Activated T-cell treated with anti-CD3 and anti-CD28 coated beads, Interleukin-2, amount 50 U/mL, for 1 hour (primary cell): ENCODE measurements at places on chromosomes 7 and 10.

DNA sequence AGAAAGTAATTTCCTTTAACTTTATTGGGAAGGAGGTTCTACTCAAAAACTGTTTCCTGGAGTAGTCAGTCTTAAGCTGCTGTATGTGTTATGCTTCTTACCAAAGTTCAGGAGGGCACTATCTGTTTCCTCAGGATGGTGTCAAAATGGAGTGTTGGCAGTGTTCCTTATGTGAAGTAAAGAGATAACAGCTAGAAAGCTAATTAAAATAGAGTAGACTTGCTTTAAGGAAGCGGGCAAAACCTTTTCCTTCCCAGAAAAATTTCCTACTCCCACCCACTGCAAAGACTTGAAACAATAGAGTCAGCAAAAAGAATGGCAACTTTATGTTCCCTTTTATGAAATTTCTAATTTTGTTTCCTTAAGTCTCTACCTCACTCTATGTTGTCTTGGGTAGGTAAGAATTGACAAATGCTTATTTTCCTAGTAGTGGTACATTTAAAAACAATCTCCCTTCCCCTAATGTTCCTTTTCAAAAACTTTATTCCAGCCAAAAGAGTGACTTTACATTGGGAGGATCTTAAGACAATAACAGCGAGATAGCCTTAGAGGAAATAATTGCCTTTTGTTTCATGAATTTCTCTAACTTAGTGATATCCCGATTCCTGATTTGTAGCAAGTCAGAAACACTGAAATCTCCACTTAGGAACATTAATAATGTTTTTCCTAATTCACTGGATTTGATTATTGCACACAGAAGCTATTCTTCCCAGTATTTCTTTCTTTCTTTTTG, 26.5 kb upstream of the ENTPD1 start:
- no peak for DNase-seq

GRCh38 chr7:155206318-155207020, 91.2 kb upstream of the INSIG1 start:
- DNase-seq, result peak; percentile 43

DNA sequence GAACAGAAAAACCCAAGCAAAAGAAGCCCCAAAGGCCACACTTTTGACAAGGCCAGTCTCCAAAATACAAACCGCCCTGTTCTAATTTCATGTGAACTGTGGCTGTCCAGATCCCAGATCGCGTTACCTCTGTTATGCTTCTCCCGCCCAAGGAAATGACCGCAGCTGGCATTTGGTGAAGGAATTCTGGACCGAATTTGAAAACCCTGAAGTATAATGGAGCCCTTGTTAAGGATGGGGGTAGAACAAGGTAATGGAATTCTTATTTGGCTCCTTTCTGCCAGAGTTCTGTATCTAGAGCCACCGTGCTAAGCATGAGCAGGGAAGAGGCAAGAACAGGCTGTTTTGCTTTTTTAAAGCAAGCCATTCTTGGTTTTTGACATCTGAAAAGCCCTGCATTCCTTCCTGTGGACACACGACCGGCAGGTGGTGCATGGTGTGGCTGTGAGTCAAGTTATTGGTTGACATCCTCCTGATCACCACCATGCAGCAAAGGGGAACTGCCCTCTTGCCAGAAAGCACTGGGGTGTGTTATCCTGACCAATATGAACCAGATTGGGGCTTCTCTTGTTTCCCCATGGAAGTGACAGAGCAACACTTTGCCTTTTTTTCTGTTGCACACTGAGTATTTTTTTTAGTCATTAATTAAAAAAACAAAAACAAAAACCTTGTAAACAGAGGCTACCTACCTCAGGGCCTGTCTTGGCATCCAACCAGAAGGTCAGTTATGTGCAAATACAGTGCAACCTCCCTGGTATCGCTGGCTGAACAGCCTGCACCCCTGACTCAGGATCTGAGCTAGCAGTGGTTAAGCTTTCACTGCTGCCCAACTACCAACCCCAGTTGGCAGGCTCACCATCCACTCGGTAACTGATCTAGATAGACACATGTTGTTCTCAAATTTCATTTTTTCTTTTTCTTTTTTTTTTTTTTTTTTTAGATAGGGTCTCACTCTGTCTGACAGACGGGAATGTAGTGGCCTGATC, 14.2 kb downstream of the UCMA start:
- DNase-seq, result peak; percentile 19

DNA sequence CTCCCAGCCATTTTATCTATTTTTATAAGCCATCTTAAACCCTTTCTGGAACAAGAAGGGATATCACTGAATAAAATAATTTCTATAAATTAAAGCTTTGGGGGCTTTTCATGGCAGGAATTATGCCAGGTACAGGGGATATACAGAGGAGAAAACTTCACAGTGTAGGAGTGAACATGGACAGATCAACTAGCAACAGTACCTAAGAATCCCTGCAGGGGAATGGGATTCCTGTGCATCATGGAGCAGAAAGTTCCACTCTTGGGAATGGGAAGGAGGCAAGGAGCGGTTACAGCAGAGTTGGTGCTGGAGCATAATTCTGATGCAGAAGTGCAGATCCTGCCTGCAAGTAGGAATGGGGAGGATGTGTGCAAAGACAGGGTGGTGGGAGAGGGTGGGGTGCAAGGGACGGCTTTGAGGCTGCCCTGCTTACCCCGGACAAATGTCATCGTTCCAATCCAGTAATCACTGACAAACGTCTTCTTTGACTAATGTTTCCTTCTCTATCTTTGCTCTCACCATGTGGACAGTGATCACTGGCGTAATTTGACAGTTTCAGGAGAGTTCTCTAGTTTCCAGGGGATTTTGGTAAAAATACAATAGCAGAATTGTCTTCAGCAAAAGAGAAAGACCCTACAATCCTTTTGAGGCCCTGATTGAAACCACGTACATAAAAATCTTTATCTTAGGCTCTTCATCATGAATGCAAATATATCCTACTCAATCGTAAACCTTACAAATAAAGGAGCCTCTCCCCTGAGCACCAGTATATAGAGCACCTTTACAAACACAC, 196.7 kb downstream of the HECW1 start:
- DNase-seq, result no peak

DNA sequence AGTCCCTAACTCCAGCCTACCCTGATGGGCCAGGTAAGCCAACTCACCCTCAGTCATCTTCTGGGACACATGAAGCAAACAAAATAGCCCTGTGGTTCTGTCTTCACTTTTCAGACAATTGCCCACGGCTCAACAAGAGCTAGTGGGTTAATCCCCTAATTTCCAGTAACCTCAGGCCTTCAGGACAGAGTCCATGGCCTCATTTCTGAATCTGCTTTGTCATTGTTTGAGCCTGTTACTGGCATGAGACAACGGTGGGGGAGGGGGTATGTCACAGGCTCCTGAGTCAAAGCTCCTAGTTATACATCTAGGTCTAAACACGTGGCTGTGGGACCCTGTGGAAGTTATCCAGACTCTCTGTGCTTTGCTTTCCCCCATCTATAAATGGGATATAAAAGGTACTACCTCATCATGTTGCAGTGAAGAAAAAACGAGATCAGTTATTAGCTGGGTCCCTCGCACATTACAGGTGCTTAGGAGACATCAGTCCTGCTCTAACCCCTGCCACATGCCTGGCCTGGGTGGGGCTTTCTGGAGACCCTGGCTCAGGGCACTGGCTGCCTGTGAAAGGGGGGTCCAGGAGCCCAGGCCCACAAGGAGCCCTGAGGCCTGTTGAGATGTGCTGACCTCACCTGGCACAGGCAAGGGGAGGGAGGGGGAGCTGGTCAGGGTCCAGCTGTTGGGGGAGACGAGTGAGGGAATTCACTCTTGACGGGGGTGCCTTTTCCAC, 16.5 kb downstream of the MAT1A start:
- no peak for DNase-seq

DNA sequence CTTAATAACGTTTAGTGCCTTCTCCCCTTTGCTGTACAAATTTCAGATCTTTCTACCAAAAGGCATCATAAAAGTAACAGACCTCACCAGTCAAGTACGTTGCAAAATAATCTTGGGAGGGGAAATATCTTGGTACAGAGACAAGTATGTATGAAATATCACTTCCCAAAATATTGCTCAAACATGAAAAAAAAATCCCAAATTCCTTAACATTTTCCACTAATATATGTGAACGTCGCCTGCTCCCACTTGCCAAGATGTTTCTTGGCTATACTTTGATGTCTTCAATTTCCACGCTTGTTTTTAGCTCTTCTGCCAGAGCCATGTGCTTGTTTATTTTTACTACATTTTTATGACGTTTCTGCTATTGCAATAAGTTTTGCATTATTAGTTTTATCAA, 223.5 kb downstream of the PLXNA4 start:
- DNase-seq, result no peak
